SW480 (cell line): ENCODE measurements at places on chromosomes 1 and 21.

DNA sequence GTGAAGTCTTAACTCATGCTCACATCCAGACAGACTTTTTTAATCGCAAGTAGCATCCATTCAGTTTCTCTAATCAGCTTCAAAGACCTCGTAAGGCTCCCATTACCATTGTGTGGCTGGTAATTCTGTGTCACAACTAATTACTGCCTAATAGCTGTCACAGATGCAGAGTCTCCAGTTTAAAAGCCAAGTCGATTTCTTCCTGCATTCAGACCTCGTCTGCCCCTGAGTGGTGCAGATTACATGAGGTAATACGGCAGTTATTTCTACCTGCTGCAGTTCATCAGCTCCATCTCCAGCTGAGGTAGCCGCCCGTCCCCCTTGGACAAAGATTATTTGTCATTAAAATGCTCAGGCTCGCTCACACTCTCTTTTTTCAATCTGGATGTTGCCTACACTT, 34.4 kb upstream of the OLIG2 start:
- no peak for DNase-seq

GRCh38 chr1:230772457-230773395, 25.5 kb downstream of the CAPN9 start:
- DNase-seq = peak; percentile 30

GRCh38 chr1:35852241-35852640, 30.8 kb upstream of the AGO1 start:
- DNase-seq = no peak

DNA sequence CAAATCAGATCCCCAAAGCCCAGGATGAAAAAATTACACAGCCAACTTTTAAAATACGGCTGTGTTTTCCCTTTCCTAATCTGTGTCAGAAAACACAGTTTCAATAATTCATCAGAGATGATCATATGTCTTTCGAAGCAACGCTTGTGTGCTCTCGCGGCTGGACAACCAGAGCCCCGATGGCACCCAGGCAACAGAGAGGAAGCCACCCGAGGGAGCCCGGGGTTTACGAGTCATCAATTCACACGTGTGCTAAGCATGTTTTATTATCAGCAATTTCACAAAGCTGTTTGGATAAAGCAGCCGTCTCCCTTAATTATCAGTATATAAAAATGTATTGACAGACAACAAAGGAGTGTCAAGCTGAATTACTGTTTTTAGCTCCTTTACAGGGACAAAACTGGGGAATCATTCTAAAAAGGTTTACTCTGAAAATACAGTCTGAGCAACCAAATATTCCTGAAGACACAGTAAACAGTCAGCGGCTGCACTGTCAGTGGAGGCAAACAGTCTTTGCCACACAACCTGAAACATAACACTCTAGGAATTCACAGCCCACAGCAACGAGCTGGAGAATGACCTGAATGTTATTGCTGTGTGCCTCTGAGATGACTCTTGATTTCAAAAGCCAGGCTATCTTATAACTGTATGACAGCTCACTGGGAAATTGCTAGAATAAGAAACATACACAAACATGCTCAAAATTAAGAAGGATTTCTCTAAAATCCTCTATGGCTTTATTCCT, 201.0 kb downstream of the SIPA1L2 start:
- DNase-seq = no peak

DNA sequence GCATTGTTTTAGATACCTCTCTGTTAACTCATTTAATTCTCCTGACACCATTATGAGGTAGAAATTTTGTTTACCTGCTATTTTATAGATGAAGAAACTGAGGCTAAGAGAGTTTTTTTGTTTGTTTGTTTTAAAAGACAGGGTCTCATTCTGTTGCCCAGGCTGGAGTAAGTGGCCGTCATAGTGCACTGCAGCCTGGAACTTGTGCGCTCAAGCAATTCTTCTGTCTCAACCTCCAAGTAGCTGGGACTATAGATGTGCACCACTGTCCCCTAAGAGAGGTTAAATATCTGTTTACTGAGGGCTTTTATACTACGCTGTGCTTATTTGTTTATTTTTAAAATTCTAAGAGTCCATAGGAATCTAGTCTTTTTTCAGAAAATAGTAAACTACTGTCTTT, 43.7 kb upstream of the CACYBP start:
- DNase-seq = no peak

GRCh38 chr1:223031733-223032601, 111.1 kb downstream of the TLR5 start:
- DNase-seq = no peak

GRCh38 chr1:94528826-94529225, 12.7 kb downstream of the F3 start:
- DNase-seq = no peak

DNA sequence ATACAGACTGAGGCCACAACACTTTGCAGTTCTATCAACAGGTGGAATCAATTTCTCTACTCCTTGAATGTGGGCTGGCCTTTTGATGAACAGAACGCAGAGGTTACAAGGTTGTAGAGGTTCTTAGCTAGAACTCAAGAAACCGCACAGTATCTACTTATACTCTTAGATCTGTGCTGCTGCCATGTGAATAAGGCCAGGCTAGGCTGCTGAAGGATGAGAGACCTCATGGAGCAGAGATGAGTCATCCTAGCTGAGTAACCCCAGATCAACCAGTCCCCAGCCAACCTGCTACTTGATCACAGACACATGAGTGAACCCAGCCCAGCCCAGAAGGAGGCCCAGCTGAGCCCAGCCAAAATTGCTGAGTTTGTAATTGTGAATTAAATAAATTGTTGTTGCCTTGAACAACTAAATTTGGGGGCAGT, 35.3 kb upstream of the BCAR3 start:
- DNase-seq = peak; percentile 33

DNA sequence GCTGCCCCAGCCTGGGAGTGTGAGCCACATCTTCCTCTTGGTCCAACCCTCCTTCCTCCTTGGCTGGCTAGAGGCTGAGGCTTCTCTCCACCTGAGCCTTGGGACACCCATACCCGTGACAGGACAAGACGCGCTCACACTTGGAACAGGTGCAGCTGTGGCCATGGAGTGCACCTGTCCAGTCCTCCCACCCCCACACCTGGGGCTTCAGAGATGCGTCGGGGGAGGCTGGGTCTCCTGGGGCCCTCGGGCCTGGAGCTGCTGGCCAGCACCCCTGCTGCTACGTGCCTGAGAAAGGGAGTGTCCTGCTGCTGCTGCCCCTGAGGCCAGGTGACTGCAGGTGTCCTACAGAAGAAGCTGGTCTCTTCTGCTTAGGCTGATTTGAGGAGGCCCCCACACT, 37.0 kb upstream of the TMEM52 start:
- no peak for DNase-seq

DNA sequence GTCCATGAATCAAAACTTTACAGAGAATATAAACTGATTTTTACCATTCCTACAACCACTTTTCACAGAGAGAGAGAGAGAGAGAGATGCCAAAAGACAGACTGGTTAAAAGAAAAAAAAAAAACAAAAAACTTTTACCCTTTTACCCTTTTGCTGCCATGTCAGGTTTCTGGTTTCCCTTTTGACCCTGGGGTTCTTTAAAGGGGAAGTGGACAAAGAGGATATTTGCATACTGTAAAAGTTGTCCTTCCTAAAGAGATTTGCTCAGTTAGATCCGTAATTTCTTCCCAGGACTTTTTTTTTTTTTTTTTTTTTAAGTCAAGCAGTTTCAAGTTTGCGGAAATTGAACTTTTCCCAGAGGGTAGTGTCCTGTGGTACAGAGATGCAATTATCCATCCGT, 287.8 kb upstream of the RGS18 start:
- no peak for DNase-seq
